ENCODE measurements at places on chromosomes 1 and 21.

- DNase-seq, result peak; percentile 76
Observed at GRCh38 chr1:110188035-110188618, 22.0 kb upstream of the KCNC4 start.

DNA sequence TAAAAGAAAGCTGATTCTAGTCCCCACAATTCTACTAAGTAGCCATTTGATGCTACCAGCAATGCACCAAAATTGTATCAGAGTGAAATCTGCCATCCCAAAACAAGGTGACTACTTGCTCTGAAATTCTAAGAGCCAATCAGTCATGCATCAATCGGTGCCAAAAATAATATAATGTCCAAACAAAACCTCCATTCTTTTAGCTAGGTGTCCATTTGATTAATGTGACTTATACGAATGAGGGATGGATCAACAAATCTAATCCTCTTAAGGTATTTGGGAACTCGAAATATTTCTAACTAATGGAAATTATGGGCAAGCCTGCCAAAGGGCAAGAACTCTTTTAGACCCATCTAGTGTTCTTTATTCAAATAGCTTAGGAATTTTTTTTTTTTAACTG is 66.4 kb upstream of the NEK2 start:
- no peak for DNase-seq

DNA sequence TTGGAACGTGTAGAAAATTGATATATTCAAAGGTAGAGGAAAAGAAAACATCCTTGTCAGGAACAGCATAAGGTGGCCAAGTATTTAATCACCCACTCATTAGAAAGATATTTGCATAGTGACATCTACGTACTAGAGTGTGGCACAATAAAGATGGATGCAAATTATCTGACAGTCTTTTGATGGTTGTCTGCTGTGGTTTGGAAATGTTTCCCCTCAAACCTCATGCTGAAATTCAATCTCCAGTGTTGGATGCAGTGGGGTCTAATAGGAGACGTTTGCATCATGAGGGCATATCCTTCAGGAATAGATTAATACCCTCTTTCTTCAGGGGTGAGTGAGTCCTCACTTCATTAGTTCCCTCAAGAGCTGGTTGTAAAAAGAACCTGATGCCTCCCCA is 34.1 kb upstream of the RUNX1 start:
- DNase-seq, result no peak

- no peak for DNase-seq
Observed at GRCh38 chr1:184691719-184692324, 62.8 kb downstream of the EDEM3 start.

GRCh38 chr1:99544328-99544727 is 101.6 kb upstream of the PALMD start:
- no peak for DNase-seq

GRCh38 chr1:63935553-63935952 is 161.7 kb downstream of the ROR1 start:
- DNase-seq, result no peak

DNA sequence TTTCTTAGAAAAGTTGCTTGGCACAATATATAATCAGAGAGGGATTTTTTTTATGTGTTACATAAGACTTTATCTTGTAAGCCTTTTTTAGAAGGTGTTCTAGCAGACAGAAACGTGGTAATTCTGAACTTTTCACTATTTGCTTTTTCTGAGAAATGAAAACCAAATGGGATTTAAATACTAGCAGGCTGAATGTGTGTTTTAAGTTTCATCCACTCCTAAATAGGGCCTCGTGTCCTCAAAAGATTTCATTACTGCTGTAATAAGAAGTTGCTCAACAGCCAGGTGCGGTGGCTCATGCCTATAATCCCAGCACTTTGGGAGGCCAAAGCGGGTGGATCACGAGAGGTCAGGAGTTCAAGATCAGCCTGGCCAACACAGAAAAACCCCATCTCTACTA is 44.7 kb upstream of the FMO2 start:
- DNase-seq, result no peak

DNA sequence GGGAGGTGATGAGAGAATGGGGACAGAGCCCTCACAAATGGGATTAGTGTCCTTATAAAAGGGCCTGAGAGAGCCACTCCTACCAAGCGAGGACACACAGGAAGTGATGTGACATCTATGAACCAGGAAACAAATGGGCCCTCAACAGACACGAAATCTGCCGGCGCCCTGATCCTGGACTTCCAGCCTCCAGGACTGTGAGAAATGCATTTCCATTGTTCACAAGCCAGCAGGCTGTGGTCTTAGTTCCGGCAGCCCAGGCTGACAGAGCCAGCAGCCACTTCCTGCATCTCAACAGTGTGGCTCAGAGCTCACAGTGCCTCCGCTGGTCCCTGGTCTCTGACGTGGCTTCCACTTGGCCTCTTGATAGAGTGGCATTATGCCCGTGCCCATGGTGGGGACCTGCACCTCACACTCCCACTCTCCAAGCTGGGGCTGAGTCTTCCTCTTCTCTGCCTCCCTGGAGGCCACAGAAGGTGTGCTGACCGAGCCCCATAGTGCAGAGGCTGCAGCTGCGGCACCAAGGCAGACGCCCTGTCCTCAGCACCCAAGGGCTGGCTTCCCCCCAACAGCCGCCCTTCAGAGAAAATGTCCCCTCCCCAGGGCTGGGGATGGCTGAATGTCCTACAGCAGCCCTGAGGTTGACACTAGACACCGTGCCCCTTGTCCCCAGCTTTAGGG is 44.9 kb downstream of the ACOT7 start:
- DNase-seq, result no peak

DNA sequence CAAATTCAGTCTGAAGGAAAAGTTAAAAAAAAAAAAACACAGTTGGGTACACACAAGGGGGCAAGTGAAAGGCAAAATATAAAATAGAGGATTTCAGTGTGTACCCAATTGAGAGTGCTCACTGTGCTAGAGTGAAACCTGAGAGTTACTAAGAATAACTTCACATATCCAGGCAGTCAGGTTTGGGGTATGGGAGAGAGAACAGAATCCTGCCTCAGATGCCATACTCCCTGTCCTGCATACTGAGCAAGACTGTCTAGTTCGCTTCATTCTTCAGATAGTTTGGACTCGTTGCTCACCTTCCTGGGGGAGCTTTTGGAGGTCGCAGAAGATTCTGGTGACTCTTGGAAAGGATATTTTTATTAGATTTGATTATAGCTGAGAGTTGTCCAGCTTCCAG is 20.4 kb downstream of the CEP85 start:
- DNase-seq, result no peak

DNA sequence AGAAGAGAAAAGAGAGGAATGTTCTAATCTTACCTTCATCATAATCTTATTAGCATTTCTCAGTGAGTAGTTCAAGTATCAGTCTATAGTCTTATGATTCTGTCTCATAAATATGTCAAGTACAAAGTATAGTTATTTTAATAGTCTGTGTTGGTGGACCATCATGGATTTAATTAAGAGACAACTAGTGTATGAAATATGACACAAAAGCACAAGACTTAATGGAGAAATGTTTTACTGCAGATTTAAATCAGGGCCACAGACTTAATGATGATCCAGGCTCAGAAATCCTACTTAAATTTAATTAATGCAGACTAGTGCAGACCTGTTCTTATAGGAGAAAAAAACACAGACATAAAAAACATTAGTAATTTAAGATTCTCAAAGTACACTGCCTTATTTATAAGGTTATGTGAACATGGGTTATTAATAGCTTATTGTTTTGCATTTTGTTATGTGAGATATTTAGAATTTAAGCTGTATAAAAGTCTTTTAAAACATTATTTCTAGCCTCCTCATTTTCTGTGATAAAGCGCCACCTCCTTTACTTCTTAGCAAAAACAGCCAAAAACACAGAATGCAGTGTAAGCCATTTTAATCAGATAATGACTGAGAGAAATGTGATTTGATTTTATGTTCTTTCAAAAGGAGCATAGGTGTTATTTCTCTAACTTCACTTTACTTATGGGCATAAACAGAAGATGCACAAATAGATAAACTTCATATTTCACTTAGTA is 255.0 kb upstream of the SNX7 start:
- DNase-seq, result no peak

- DNase-seq, result peak; percentile 68
Observed at GRCh38 chr1:91732291-91733107, 153.5 kb downstream of the TGFBR3 start.

DNA sequence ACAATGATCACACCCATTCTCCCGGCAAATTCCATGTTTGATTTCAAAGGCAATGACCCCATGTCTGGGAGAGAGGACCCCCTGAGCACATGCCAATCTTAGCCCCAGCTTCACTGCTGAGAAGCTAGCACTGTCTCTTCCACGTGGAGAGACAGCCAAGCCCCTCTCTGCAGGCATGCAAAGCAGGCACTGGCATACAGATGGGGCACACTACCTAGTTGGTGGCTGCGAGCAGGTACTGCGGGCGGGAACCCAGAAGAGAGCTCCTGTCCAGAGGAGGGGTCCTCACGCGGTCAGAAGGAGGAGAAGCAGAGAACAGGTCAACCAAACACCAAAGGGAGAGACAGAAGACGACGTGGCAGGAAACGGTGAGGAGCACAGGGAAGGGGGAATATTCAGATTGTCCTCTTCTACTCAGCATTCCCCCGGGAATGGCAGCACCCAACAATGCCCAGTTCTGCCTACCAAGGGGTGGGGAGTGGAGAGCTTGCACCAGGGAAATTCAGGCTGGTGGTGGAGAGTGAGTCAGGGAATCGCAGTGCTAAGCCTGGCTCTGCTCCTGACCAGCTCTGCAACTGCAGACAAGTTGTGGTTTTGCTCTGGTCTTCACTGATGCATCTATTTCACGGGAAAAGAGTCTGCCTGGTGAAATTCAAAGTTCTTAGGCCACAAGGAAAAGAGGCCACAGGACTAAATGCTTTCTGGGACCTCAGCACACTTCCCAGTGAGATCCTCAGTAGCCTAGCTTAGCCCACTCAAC is 48.1 kb upstream of the GOLT1A start:
- no peak for DNase-seq

DNA sequence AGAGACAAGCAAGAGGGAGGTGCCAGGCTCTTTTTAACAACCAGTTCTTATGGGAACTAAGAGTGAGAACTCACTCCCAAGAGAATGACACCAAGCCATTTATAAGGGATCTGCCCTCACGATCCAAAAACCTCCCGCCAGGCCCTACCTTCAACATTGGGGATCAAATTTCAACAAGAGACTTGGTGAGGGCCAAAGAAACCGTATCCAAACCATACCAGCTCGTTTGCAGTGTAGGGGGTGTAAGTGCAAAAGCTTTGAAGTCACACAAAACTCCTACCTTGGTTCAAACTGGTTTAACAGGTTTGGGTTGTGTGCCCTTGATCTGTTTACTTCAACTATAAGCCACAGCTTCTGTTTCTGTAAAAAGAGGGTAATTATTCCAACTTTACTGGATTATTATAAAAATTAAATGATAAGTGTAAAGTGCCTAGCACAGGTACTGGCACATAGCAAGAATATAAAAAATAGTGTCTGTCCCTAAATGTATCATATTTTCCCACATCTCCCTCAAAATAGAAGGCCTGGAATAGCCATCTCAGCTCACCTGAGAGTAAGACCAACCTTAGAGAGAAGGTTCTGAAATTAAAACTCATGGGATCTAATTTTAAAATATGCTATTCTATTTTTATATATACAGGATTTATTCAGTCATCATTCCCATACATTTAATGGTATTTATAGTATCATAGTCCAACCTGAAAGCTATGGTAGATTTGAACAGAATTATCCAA is 7.0 kb upstream of the USP25 start:
- DNase-seq, result no peak

DNA sequence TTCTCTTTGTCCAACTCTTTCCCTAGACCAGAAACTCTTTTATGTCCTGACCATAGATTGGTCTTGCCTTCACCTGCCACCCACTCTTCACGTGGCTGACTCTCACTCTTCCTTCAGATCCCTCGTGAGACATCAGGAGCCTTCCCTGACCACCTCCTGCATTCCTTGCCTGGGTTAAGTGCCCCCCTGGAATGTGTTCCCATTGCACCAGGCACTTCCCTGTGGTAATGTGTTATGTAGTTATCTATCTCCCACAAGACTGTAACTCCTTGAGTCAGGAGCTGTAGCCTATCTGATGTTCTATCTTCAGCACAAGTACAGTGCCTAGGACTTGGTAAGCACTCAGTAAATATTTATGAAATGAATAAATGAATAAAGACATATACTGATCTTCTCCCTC is 111.2 kb upstream of the CTTNBP2NL start:
- no peak for DNase-seq

DNA sequence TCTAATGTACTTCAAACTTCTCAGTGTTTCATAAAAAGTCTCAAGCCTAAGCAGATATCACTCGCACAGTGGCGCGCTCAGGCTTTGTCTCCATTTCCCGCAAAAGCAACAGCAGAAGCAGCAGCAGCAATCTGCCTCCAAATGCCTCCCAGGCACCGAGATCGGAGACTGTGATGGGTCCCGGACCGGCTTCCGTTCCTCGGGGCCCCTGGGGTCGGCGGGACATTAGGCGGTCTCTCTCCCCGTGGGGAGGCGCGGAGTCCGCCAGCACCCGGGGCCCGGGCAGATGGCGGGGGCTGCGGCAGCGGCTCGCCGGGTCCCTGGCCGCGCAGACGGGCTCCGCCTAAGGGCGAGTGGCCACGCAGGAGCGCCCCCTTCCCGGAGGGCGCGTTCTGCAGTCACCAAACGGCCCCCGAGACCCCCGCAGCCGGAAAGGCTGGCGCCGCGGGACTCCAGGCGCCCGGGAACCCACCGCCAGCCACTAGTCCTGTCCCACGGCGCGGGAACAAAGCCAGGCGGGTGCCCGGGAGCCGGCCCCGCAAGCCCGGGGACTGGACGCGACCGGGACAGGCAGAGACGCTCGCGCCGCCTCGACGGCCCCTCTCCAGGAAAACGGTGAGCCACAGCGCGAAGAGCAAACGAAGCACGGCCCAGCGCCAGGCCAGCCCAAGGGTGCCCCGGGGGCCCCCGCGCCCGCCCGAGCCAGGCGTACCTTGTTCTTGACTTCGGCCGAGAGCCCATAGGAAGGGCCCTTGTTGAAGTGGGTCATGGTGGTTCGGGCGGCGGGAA is 590 bp downstream of the CNN3 start:
- DNase-seq, result peak; percentile 63

DNA sequence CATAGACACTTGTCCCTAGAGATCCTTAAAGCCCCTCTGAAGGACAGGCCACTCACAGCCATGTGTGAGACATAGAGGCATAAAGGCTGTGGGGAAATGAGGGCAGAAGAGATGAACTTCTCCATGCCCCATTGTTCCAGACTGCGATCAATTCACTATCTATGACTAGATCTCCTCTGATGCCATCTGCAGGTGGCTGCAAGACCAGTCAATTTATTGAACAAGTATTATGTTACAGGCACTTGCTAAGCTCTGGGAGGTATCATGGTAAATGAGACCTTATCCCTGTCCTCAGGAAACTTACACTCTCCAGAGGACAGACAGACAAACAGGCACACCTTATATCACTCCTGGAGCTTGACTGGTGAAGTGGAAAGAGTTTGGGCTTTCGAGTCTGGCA is 22.9 kb downstream of the UBIAD1 start:
- no peak for DNase-seq

GRCh38 chr1:201191653-201192260 is 1.1 kb downstream of the IGFN1 start:
- DNase-seq, result no peak

- DNase-seq, result no peak
Observed at GRCh38 chr1:68010090-68010489, 40.3 kb downstream of the DIRAS3 start.

Data from adrenal gland (tissue), 19 donors.